EH (cell line): ENCODE measurements at places on chromosomes 13 and 19.

- peak; percentile 61 for DNase-seq
These were observed 81.2 kb upstream of the WASF3 start for GRCh38 chr13:26476111-26476781.

- no peak for DNase-seq
These were observed 56.6 kb downstream of the TUBGCP3 start for GRCh38 chr13:112531263-112531794.

DNA sequence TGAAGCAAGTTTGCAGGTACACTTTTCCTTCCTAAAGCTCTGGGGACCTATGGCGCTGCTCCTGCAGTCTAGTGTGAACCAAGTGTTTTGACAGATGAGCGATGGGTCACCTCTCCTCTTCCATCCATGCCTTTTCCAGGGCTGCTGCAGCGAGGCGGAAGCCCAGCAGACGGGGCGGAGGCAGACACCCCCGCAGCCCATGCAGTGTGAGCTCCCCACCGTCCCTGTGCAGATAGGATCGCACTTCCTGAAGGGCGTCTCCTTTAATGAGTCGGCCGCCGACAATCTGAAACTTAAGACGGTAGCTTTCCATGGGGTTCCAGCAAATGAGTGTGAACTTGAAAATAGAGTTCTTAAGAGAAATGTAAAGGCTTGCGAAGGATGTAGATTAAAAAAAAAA lies 37.1 kb upstream of the GPI start:
- no peak for DNase-seq

GRCh38 chr13:112248406-112248760 lies 127.8 kb upstream of the SPACA7 start:
- no peak for DNase-seq

GRCh38 chr13:112714376-112715174 lies 24.7 kb downstream of the ATP11A start:
- DNase-seq, result peak; percentile 25

GRCh38 chr13:40933508-40934204 lies 85.5 kb downstream of the ELF1 start:
- DNase-seq, result no peak

DNA sequence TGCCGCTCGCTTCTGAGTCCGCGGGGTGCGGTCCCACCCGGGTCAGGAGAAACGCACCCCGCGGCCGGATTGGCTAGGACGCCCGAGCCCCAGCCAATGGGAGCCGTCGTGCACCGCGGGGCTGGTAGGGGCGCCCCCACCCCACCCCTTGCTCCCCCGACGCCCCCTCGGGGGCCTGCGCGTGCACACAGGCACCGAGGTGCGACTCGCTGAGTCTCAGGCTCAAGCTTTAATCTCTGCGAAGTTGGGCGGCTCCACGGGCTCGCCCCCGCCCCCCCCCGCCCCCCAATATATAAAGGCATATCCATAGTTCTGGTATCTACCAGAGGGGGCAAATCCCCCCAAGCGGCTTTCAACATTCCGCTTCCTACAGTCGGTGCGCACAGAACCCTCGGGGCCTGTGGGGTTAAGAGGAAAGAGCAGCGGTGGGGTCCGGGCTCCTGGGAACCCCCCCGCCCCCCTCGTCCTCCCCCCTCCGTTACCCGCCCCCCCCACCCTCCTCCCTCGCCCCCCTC lies at the start of gene COX6B2:
TSS of gene COX6B2 (minus strand) at position 22 of the 515 bp plus-strand sequence. CDS start 198 bp downstream, outside the sequence.
- DNase-seq, result no peak

DNA sequence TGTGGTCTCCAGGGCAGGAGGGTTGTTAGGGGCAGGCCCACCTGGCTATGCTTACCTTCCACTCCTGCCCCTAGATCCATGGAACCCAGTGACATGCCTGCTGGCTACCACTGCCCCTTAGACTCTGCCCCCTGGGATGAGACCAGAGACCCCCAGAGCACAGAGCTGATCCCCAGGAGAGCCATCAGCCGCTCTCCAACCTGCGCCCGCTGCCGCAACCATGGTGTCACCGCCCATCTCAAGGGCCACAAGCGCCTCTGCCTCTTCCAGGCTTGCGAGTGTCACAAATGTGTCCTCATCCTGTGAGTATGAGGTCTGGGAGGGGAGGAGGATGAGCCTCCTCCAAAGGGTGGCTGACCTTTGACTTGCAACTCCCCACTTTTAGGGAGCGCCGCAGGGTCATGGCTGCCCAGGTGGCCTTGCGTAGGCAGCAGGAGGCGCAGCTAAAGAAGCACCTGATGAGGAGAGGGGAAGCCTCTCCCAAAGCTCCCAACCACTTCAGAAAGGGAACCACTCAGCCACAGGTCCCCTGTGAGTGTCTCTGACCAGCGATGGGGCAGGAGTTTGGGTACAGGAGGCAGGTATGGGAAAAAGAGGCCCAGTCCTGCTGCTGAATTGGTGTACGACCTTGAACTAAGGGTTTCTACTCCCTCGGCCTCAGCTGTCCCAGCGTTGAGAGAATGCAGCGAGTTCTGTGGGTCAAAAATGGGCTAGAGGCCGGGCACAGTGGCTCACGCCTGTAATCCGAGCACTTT lies 2.7 kb downstream of the DMRTC2 start:
- DNase-seq, result no peak

GRCh38 chr13:83839146-83839545 lies 43.1 kb downstream of the SLITRK1 start:
- DNase-seq, result no peak

- peak; percentile 41 for DNase-seq
These were observed 3.6 kb downstream of the CD37 start for GRCh38 chr19:49338691-49339300.

- DNase-seq, result no peak
These were observed 18.8 kb upstream of the GTF2F2 start for GRCh38 chr13:45101327-45102018.

GRCh38 chr19:391207-391557 lies 17.8 kb downstream of the C2CD4C start:
- no peak for DNase-seq

- DNase-seq, result no peak
These were observed 54.6 kb upstream of the RAP2A start for GRCh38 chr13:97379386-97379785.

- peak; percentile 9 for DNase-seq
These were observed 129.0 kb upstream of the SPRY2 start for GRCh38 chr13:80469853-80470381.

GRCh38 chr13:35159041-35159440 lies 217.0 kb downstream of the NBEA start:
- no peak for DNase-seq

- no peak for DNase-seq
These were observed 15.5 kb downstream of the C19orf47 start for GRCh38 chr19:40332669-40333068.

- DNase-seq, result no peak
These were observed 8.7 kb downstream of the ZNF71 start for GRCh38 chr19:56603829-56604228.

DNA sequence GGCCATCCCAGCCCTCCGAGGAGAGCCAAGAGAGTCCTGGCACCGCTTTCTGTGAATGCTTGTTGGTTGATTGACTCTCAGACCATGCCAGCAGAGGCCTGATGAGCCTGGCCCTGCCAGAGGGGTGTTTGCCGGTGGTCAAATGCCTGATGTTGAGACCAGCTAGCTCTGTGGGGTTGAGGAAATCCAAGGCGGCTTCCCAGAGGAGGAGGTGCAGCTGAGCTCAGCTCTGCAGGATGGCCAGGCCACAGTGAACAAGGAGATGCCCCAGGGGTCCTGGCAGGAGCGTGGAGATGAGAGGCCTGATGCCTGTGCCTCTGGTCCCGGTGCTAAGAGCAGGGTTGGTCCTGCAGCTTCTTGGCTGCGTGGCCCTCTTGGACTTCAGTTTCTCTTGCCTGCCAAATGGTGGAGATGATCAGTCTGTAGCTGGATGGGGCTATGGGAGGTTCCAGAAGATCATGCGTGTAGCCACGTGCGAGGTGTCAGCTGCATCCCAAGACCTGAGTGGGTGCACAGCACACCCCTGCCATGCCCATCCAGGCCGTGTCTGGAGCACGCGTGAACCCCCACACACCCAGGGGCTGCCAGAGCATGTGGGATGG lies 16.8 kb downstream of the NFIC start:
- DNase-seq, result no peak

DNA sequence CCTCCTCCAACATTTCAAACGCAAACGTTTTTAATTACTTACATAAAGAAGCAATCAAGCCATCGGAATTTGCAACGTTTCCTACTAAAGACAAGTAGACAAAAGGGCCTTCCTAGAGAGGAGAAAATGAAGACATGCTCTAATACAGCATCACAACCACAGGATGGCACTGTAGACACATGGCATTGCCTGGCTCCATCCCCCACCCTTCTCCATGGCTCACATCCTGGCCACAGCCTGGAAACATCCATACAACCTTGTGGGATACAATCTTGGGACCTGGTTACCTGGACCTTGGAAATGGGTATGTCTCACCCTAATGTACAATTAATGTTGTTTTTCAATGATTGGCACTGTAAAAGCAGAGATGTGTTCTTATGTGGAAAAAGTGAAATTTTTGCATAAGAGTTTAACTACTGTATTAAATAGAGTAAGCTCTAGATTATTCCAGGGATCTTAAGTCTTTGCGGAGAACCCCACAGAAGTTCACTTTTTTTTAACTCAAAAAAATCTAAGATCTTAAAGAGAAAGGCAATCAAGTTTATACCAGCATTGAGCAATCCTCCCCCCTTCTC lies 21.5 kb downstream of the EBPL start:
- DNase-seq, result peak; percentile 78

DNA sequence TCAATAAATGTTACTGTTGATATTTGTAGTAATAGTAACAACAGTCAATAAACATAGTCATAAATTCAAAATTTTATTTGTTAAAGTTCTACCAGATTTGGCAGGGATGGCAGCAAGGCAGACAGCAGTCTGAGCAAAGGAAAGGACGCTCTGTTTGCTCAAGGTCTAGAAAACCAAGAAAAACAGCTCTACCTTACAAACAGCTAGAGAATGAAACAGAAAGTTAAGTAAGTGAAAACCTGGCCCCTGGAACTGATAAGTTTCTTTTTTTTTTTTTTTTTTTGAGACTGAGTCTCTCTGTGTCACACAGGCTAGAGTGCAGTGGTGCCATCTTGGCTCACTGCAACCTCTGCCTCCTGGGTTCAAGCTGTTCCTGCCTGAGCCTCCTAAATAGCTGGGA lies 27.9 kb downstream of the ENOX1 start:
- no peak for DNase-seq

GRCh38 chr13:24234200-24234915 lies 73.8 kb downstream of the SPATA13 start:
- no peak for DNase-seq

DNA sequence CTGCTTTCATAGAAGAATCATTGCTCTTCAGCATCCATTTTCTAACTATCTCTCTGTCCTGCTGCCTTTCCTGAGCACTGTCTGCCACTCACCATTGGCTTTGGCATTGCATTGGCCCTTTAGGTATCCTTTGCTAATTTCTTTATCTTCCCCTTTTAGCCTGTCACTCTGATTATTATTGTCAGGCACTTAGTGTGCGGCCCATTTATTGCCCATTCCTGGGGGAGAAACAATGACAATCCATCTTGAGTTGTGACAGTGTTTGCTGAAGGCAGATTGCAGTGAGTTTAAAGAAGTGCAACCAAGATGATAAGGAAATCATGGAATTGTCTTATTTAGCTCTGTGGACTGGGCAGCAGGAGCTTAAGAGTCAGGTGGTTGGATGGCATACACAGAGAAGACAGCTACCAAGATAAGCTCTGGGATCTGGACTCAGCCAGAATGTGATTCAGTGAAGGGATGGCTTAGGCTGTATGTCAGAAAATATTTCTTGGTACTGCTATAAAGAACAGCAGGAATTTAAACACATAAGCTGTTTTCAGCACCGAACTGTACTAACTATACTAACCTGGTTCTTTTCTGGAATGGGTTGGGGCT lies 25.3 kb downstream of the B3GLCT start:
- DNase-seq, result no peak

DNA sequence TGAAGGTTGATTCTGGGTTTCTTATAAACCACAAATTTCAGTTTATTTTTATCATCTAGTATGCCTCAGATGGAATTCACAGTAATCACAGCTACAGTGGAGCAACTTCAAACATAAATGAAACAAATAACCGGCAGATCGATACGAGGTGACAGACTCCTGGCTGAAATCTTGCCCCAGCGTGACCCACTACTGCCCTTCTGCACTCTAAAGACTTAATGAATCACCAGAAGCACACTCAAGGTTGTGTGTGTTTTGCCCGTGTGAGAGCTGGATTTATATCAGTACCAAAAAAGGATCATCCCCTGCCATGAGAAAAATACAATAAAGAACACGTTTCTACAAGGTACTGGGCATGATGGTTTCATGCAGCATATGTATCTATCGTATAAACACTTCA lies 161.7 kb downstream of the KLF12 start:
- DNase-seq, result no peak

- no peak for DNase-seq
These were observed 288.6 kb upstream of the PCDH9 start for GRCh38 chr13:67518785-67519184.

DNA sequence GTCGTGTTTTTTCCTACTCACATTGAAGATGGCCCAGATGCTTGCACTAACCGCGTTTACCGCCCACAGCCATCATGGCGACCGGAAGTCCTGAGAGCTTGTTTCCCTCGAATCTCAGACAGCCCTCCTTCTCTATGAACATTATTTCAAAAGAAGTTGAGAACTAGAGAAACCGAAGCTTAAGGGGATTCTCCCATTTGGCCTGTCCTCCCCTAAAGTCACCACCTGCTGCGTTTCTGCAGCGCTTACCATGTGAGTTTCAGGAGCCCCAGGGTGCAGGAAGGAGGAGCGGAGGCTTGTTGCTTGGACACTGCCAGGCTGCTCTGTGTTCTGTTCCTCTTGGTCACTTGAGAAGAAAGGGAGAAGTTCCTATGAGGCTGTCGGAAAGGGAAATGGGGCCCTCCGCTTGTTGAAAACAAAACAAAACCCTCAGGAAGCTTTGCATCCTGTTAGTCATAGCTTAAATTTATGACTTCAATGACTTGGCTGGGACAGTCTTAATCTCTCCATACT lies 6.2 kb downstream of the CARD8 start:
- DNase-seq, result no peak

DNA sequence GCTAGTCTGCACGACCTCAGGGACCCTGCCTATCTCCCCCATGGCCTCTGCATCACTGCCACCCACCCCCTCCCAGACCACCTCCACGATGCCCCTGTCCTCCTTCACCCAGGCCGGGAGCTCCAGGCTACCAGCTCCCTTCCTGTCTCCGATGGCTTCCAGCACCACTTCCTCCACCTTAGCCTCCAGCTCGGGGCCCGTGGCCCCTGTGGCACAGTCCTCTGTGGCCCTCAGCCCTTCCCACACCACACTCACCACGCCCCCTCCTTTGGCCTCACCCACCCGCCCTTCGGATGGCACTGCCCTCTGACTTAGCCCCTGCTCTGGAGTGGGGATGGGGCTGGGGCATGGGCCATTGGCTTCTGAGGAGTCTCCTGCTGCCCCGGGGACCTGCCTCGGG lies 7.2 kb downstream of the PALM3 start:
- DNase-seq, result no peak

- DNase-seq, result no peak
These were observed 1306.0 kb upstream of the SLC10A2 start for GRCh38 chr13:104372095-104372655.
